ENCODE measurements at places on chromosomes 16 and 17.
A peak's percentile ranks its signal among the peaks of the same experiment; 100 is the strongest.

DNA sequence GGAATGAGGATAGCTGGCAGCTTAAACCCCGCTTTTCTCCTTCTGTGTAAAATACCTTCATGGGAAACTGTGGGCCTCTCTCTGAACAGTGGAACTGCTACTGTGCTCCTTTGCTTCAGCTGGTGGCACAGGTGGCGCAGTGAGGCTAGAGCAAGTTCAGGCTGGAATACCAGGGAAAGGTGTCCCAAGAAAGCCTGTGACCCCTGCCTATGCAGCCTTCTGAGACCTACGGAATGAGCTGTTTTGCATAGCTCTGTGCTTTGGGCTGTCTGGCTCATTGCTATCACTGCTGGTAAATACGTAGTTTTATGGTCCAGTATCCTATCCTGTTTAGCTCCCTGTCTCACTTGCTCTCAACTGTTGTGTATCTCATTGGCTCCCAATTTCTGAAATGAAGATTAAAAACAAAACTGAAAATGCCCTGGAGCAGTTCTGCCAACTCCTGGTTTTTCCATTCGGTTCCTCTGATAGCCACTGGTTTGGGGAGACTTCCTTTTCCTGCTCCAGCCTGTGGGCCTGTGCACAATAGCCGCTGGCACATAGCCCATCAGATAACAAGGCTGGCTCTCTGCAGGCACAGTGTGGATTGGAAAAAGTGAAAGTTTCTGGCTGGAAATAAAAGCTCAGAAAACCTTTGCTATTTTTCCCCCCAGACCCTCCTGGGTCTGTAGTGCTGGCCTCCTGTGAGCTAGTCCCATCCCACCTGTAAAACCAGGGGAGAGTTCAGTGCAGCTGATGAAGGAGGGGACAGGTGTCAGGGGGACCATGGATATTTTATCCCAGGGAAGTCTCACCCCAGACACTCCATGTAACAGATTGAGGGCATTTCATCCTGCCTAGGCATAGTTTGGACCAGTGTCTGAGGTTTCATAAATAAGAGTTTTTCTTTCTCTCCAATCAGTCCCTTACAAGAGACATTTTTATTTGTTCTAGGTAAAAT is 24.0 kb downstream of the LIMD2 start:
- no peak for DNase-seq

GRCh38 chr16:14071576-14072271 is 605 bp downstream of the MRTFB start:
- DNase-seq, result peak; percentile 34

GRCh38 chr16:69522732-69523404 is 42.9 kb upstream of the NFAT5 start:
- no peak for DNase-seq

- DNase-seq, result no peak
Observed at GRCh38 chr16:78895681-78896080, 704.9 kb downstream of the MAF start.

DNA sequence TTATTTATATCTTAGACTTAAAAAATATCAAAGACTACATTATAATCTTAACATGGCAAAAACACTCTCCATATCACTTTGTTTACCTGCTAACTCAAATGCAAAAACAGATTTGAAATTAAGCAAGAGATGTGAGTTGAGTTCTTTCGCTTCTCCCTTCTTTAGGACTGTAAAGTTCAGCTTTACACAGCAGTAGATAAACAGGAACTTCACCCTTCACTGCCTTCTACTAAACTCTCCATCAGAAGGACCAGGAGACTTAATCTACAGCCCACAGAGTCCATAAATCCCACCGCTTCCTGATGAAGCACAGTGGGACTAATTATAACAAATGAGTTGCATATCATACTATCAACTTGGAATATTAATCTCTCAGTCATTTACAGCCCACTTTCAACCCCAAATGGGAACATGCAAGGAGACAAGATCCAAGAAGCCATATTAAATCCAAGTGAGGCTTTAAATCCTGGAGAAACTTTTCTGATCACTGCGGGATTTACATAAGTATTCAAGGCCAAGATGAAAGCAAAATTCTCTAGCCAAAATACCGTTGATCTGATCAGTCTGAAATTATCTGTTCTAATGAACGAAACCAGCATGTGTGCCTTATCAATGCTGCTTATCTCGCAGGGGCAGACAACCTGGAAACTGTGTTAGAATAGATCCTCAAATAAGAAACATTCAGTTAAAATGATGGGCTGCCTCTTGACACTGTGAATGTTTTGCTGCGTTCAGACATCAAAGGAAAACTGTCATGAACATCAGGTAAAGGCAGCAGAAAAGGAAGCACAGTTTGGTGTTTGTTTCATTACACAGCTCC is 1.6 kb downstream of the AMFR start:
- DNase-seq, result no peak

- DNase-seq, result no peak
Observed at GRCh38 chr17:17385491-17385890, 82.3 kb downstream of the NT5M start.

Measured in stimulated activated CD4-positive, alpha-beta T cell treated with anti-CD3 and anti-CD28 coated beads, Interleukin-2, amount 100 ng/mL, for 48 hours (primary cell).